GM04503 (cell line): ENCODE measurements at places on chromosomes 12 and 14.

GRCh38 chr12:25058012-25058411 is 109.1 kb upstream of the BCAT1 start:
- DNase-seq: no peak

- DNase-seq: no peak
Measured at GRCh38 chr12:103742349-103742932, 98.6 kb downstream of the NT5DC3 start.

DNA sequence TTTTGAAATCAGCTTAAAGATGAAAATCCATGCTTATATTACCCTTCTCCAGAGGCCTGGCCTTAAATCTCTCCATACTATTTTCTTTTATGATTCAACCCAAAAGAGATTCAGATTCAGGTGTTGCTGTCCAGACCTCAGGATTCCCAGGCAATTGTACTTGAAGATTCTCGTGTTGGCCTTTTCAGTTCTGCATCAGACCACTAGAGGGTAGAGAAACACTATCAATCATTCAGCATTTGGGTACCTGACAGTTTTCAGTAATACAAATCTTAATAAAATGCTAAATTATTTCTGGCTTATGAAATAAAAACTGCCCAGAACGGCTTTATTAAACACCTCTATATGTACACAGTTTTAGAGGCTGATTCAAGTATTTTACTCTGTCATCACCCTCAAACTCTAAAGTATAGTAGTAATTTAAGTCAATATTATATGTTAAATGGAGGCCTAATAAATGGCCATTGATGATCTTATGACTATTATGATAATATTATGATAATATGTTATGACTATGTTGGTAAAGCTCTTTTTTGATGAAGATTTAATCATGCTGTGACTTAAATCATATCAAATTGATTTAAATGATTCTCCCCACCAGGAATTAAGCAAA is 301.1 kb downstream of the DUSP6 start:
- DNase-seq: no peak

- DNase-seq: no peak
Measured at GRCh38 chr14:99664058-99664936, 19.4 kb downstream of the HHIPL1 start.

GRCh38 chr14:90758959-90759358 is 57.3 kb downstream of the TTC7B start:
- peak; percentile 36 for DNase-seq

DNA sequence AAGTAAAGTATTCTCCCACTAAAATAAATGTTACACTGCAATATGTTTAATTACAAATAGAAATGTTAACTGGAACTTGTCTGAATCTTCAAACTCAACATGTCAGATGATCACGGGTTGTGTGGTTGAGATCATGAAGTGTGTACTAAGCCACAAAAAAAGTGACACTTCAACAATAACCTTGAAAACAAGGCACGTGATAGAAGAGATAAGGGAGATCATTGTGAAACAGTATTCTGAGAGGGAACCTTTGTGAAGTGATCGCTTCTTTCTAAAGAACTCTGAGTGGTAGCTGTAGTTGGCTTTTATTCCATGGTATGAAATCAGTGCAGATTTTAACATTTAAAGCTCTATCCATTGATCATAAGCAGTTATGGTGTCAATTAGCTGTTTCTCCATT is 60.0 kb downstream of the LIN52 start:
- DNase-seq: no peak

GRCh38 chr12:85130646-85131045 is 94.5 kb downstream of the LRRIQ1 start:
- no peak for DNase-seq

GRCh38 chr12:42410340-42410739 is 84.4 kb downstream of the PPHLN1 start:
- no peak for DNase-seq

DNA sequence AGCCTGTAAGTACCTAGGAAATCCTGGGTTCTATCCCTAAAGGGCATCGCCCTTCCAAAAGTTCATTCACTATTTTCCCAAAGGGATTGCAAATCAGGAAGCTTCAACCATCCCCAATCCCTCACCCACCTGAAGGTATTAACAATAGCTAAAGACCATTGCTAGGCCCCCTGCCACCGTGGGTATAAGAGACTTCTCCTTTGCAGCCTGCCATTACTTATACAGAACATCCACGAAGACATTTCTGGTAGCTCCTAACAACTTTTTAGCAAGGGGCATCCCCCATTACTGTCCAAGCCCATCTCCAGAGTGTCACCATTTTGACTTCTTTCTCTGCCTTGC is 384 bp upstream of the SMUG1 start:
- no peak for DNase-seq

DNA sequence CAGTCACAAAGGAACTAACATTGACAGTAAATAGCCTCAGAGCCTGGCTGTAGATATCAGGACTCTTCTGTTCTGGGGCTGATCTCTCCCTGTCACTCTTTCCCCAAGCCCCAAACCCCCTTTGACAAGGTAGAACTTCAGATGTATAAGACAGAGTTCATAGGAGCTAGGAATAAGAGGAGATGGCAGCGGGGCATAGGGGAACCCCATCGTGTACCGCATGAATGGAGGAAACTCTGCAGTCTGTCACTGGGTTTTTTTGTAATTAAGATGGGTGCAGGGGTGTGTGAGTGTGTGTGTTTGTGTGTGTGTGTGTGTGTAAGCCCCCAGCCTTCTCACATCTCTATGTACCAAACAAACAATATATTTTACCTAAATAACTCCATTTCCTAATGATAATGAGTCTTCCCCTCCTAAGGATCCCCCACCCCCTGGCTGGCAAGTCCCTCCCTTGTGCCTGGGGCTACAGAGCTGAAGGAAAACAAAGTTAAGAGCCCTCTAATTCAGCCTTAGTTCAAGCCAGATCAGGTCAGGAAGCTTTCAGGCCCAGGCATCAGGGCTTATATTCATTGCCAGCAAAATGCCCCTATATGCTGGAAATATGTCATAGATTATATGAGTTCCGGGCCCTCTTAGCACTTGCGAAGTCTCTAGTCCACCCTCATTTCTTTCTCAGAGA is 9.1 kb upstream of the HOXC4 start:
- no peak for DNase-seq

DNA sequence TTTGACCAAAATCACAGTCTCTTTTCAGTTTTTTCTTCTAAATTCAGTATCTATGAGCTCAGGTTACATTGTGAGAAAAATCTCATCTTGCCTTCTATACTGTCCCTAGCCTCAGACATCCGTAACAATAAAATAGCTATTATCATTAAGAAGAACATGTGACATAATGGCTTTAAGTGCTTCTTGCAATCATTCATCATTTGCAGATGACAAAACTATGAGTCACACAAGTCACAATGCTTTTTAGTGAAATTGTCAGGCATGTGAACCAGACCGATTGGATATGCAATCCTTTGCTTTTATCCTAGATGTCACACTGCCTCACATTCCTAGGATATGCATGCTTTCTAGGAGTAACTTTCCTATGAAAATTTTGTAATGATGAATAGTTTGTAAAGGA is 313.1 kb downstream of the SLC6A15 start:
- peak; percentile 12 for DNase-seq

- no peak for DNase-seq
Measured at GRCh38 chr12:54571193-54572188, 17.0 kb downstream of the PPP1R1A start.

DNA sequence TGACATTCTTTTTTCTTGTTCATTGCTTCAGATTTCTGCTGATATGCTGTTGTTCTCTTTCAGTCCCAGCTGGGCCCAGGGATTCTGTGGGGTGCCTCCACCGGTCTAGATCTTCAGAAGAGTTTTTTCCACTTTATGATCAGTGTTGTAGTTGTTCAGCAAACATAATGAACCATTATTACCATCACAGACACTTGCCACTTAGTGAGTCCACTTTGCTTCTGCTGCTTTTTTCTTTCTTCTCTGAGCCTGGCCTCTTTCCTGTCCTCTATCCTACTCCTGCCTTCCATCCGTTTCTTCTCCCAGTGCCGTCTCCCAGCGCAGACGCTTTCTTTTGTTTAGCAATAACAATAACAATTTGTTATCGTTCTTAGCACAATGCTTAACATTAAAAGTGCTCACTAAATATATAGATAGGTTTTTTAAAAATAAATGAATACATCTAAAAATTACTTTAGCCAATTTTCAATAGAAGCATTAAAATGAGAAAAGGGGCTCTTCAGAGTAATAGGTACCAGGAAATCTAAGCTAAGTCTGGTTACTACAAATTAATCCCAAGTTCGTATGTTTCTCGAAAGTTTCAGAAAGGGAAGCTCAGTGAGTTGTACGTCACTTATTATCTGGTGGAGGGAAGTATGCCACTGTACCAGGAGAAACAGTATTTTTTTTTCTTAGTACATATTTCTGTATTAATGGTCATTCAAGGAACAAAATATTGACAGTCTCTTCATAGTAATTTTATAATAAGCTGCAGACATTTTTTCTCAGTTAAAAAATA is 98.2 kb downstream of the SRGAP1 start:
- no peak for DNase-seq

- DNase-seq: no peak
Measured at GRCh38 chr12:64933791-64934190, 109.3 kb downstream of the TBC1D30 start.

DNA sequence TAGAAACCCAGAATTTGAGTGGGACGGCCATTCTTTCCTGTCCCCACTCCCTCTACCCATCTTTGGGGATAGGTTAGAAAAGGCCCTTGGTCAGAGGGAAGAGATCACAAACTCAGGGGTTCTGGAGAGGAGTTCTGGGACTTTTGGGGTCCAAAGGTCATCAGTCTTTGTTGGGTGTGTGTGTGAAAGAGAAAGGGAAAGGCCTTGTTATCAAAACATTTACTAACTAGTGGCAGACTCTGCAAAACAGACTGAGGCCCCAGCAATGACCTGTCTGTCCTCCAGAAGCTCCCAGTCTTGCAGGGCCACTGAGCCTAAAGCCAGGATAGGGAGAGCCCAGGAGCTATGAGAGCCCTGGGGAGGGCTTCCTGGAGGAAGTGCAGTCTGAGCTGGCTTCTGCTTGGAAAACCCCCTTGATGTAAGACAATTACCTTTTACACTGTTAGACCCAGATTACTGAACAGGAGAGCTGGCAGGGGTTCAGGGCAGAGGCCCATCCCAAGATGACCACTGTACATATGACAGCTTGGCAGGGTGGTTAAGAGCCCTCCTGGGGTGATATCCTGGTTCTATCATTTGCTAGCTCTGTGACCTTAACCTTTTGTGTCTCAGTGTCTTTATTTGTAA is 429.1 kb upstream of the CCDC196 start:
- DNase-seq: no peak

DNA sequence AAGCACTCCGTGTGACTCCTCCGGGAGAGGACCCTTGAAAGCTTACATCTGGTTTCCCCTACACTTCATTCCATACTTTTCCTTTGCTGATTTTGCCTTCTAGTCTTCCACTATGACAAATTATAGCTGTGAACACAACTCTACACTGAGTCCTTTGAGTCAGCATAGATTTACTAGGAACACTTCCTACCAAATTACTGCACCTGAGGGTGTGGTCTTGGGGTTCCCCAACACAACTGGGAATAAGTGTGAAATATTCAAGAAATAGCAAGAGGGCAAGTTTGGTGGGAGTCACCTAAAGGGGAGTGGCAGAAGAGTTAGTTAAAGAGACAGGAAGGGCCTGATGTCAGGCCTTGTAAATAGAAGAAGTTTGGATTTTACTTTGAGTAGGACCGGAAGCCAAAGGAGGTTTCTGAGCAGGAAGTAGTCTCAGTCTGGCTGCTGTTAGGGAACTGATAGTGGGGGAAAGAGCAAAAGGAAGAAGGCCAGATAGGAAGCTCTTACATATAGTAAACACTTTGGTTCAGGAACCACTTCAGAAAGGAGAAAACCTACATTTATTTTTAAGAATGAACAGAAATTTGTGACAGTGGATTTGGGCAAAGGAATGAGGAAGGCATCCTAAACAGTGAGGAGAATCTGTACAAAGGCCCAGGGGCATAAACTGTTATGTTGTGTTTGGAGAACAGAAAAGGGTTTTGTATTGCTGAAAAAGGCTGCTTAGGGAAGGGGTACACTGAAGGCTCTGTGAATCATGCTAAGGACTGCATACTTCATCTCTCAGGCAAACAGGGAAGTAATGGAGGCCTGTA is 14.2 kb downstream of the SEL1L start:
- no peak for DNase-seq

DNA sequence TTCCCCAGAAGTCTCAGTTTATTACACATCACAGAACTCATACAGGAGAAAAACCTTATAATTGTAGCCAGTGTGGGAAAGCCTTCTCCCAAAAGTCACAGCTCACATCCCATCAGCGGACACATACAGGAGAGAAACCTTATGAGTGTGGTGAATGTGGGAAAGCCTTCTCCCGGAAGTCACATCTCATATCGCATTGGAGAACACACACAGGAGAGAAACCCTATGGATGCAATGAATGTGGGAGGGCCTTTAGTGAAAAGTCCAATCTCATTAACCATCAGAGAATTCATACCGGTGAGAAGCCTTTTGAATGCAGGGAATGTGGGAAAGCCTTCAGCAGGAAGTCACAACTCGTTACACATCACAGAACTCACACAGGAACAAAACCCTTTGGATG is 20.1 kb downstream of the ZNF84 start:
- DNase-seq: no peak

- no peak for DNase-seq
Measured at GRCh38 chr12:46271863-46272262, 3.0 kb upstream of the SLC38A1 start.

- DNase-seq: no peak
Measured at GRCh38 chr12:20852649-20853048, 42.1 kb downstream of the SLCO1B3 start.

DNA sequence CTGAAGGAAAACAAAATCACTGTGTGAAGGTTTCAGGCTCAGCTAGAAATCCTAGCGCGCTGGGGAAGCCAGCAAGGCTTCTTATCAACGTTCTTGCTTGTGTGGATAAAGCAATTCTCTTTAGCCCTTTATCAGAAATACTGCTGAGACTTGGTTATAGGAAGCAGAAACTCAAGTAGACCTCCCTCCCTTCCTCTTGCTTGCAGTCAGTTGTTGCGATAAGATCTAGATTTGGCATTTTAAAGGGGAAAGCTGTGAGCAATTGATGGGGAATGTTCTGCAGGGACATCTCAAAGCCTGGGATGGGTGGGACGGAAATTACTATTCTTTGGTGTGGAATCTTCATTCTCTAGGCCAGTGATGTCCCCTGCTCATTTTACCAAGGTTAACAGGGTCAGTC is 76.4 kb upstream of the ANO4 start:
- peak; percentile 18 for DNase-seq
